ENCODE measurements at places on chromosomes 1 and 21. TPM values are rescaled to one million over a fixed set of nuclear protein-coding genes. Genes with fewer than 3 reads are reported as not detected.

The C1orf35 gene
- polyA plus RNA-seq, result 15.1 TPM

The HES2 gene
- 0.78 TPM for polyA plus RNA-seq

The ARMH1 gene
- polyA plus RNA-seq, result 7.3 TPM

The NPHS2 gene
- 420 TPM for polyA plus RNA-seq

The RBP7 gene
- 15.3 TPM for polyA plus RNA-seq

The WDR64 gene
- 0.58 TPM for polyA plus RNA-seq

The ST6GALNAC5 gene
- 3.0 TPM for polyA plus RNA-seq

The LRRN2 gene
- polyA plus RNA-seq, result 11.5 TPM

DNA sequence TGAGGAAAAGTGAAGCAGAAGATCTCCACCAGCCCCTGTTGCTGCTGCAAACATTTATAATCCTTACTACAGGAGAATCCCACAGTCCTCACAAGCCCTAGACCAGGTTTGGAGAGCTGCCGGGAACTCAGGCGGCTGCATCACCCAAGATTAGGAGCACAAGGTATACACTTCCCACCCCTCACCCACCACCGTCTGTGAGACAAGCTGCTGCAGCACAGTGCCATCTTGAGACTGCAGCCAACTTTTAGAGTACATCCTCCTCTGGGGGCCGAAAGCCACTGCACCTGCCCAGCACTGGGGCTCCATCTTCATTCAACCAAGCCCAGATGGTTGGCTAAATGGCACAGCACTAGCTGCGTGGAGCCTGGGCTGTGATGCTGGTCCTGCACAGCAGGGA, 13.8 kb downstream of the OLFML3 start:
- DNase-seq, result no peak

- DNase-seq, result no peak
Measured at GRCh38 chr1:151324390-151324930, 2.8 kb downstream of the PI4KB start.

DNA sequence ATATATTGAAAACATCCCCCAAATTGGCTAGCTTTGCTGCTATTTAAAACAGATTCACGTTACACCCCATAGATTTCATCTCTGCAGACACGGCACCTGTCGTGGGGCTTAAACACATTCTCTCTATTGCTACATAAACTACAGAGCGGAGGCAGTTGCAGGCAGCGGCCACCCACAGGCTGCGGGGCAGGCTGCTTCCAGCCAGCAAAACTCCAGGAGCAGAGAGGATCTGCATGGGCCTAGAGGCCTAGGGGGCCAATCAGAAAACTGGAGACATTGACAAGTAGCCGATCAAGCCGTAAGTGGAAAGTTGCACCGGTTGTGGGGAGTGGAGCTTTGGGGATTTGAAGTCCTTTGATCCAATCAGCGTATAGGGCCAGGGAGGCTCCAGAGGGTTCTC, 129.0 kb upstream of the KLHDC7A start:
- no peak for DNase-seq

- no peak for DNase-seq
Measured at GRCh38 chr21:33412832-33413519, 9.8 kb downstream of the IFNGR2 start.

- DNase-seq, result no peak
Measured at GRCh38 chr1:188247255-188247654, 1418.5 kb downstream of the PLA2G4A start.

DNA sequence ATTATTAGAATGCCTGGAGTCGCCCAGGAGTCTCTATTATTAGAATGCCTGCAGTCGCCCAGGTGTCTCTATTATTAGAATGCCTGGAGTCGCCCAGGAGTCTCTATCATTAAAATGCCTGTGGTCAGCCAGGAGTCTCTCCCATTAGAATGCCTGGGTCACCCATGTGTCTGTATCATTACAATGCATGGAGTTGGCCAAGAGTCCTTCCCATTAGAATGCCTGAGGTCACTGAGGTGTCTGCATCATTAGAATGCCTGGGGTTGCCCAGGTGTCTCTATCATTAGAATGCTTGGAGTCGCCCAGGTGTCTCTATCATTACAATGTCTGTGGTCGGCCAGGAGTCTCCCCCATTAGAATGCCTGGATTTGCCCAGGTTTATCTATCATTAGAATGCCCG, 66.9 kb downstream of the RNF187 start:
- DNase-seq, result no peak

DNA sequence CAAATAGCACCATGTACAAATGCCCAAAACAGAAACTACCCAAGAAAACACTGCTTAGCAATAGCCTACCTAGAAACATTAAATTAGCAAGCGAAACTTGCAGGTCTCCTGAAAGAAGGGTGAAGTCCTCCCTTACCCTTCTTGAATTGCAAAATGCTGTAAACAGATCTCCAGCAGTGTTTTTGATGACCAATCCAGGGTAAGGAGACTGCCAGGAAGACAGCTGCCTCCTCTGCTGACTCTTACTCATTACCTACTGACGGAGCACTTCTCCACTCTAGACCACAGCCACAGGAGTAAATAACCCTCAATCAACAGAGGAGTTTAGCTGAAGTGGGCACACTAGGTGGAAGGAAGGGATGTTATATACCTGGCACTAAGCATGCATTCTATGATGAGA, 32.2 kb upstream of the GADD45A start:
- DNase-seq, result peak; percentile 18

DNA sequence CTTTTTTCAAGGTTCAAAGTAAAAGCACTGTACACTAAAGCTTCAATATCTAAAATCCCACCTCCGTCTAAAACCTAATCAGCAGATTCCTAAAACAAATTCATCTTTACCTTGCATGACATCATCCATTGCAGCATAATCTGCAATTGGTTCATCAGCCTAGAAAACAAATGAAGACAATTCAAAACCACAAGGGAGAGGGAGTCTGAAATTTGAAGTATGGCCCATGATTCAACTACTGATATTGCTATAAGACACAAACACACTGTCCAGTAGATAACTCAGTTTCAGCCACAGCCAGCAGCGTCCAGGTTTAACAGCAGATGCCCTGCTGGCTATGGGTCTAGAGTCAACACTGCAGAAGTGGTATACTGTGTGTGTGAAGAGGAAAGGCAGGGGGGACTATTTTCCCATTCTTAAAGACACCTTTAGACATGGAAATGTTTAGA, 17.9 kb upstream of the RAP1GAP start:
- no peak for DNase-seq

- no peak for DNase-seq
Measured at GRCh38 chr1:1618396-1619068, 3.2 kb downstream of the MIB2 start.

DNA sequence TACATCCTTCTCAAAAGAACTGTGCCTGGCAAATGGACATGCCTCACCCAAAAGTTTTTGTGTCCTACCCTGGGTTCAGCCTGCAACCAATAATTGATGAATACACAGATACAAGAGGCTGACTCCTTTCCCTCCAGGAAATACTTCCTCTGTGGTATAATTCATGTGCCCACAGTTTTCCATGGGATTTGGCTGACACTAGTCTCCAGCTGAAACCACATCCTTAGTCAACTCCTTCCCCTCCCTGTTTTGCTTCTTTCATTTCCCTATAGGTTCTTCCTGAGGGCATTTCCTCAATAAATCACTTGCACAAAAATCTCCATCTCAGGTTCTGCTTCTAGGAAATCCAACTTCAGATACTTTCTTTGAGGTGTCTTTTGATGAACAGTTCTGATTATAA, 436.6 kb upstream of the C1orf87 start:
- DNase-seq, result peak; percentile 5

- DNase-seq, result no peak
Measured at GRCh38 chr1:32948905-32949304, 15.7 kb downstream of the RNF19B start.

GRCh38 chr1:38708701-38709258, 150.8 kb downstream of the RRAGC start:
- no peak for DNase-seq

DNA sequence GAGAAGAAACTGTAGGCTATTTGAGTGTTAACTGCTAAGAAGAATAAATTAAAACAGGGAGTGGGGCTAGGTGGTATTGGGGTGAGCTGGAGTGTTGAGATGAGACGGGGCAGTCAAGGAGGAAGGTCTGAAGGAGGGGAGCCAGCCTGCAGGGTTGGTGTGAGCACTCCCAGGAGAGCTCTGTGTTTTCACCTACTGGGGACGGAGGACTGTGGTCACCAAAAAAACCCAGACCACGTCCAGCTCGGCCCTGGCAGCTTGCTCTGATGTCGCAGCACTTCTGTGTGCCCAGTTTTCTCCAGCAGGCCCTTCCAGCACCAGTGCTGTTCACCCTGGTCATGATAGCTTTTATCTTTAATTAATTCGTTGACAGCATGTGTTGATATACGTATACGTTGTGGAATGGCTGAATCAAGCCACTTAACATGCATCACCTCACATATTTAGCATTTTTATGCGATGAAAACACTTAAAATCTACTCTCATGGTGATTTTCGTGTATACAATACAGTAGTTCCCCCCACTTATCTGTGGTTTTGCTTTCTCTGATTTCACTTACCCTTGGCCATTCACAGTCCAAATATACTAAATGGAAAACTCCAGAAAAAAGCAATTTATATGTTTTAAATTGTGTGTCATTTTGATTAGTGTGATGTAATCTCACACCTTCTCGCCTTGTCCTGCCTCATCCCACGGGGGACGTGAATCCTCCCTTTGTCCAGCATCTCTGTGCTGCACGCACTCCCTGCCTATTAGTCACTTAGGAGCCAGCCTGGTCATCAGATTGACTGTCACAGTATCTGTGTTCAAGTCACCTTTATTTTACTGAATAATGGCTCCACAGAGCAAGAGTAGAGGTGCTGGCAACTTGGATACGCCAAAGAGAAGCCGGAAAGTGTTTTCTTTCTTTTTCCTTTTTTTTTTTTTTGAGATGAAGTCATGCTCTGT, 12.3 kb downstream of the FAM3B start:
- DNase-seq, result no peak

Measured in left kidney (tissue), 8 donors.